ENCODE measurements at places on chromosomes 13 and 19.

GRCh38 chr19:18558604-18559003, 934 bp downstream of the KXD1 start:
- DNase-seq = no peak

DNA sequence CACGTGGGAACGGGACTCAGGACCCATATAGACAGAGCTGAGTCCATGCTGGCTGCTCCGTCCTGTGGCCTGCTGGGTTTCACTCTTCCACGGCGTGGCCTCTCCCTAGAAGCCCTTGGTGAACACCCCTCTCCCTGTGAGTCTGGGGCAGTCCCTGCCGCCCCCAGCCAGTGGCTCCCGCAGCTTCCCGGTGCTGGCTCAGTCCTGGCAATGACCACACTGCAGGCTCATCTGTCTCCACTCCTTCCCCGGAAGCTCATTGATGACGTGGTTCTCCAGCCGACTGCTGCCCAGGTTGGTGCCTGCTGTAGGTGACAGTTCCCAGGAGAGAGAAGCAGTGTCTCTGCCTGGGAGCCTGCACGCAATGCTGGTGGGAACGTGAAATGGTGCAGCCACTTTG, 2.1 kb upstream of the TEX29 start:
- DNase-seq = no peak

DNA sequence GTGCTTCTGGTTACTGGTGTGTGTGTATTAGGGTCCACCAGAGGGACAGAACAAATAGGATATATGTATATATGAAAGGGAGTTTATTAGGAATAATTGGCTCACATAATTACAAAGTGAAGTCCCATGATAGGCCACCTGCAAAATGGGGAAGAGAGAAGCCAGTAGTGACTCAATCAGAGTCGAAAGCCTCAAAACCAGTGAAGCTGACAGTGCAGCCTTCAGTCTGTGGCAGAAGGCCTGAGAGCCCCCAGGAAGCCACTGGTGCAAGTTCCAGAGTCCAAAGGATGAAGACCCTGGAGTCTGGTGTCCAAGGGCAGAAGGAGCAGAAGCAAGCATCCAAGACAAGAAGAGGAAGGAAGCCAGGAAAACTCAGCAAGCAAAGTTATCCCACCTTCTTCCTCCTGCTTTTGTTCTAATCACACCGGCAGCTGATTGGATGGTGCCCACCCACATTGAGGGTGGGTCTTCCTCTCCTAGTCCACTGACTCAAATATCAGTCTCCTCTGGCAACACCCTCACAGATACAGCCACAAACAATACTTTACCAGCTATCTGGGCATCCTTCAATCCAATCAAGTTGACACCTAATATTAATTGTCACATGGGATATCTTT, 21.7 kb upstream of the SCEL start:
- DNase-seq = no peak

- DNase-seq = no peak
Measured at GRCh38 chr19:1255186-1256161, 7.1 kb downstream of the MIDN start.

DNA sequence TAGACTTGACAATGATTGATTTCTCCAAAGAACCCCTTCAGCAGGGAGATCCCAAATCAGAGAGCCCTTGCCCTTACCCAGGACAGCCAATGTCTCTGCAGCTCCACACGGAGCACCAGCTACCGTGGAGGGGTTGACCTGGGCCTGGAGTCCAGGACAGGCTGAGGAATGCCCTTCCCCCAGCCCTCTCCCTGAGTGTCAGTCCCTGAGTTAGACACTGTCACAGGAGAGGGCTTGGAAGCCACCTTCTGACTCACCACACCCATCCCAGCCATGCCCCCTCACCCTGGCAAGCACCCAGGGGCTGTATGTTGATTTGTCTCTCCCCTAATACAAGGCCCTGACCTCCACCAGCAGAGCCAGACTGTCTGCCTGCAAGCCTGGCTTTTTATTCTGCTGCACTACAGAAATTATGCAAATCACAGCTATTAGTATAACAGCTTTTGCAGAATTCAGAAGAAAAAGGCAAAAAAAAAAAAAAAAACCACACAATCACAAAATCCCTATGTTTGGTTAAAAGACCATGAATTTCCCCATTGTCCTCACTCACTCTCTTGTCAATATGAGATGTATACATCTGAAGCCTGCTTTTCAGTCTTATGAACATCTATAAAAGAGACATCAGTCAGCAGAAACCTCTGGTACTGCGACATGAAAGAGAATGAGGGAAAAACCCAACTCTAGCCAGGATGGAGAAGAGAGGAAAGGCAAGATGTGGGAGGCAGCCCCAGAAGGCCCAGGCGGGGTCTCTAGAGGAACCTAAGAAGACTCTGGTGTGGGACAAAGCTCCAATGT, 240.7 kb downstream of the UQCRFS1 start:
- no peak for DNase-seq

DNA sequence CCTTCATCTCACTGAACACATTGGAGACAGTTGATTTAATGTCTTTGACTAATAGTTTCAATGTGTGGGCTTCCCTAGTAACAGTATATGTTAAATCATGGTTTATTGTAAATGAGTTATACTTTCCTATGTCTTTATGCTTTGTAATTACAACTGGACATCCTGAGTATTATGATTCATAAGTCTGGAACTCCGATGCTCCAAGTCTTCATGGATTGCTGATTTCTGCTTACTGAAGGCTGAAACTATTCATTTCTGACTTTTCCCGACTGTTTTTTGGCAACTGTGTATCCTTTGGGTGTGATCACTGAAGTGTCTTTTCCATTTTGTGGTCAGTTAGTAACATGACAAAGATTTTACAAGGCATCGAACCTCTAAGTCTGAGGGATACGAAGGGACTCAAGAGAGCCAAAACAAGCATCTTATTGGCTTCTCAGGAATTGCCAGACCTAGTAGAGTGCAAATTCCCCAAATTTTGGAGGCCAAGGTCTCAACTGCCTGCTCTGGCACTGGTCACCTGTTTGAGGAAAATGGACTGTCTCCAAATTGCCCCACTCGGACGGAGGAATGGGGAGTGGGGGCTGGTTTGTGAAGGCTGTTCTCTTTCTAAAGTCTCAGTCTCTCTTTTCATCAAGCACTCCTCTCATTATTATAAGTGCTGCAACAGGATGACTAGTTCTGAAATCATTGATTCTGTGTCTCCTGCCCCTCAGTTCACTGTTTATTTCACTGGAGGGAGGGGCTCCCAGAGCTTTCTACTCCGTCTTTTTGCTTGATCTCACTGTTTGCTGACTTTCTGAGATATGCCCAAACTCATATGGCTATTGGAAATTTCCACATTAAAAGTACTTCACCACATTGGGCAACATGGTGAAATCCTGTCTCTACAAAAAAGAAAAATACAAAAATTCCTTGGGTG, 20.2 kb upstream of the CD70 start:
- DNase-seq = peak; percentile 92
